ENCODE measurements at places on chromosomes 4 and X.

DNA sequence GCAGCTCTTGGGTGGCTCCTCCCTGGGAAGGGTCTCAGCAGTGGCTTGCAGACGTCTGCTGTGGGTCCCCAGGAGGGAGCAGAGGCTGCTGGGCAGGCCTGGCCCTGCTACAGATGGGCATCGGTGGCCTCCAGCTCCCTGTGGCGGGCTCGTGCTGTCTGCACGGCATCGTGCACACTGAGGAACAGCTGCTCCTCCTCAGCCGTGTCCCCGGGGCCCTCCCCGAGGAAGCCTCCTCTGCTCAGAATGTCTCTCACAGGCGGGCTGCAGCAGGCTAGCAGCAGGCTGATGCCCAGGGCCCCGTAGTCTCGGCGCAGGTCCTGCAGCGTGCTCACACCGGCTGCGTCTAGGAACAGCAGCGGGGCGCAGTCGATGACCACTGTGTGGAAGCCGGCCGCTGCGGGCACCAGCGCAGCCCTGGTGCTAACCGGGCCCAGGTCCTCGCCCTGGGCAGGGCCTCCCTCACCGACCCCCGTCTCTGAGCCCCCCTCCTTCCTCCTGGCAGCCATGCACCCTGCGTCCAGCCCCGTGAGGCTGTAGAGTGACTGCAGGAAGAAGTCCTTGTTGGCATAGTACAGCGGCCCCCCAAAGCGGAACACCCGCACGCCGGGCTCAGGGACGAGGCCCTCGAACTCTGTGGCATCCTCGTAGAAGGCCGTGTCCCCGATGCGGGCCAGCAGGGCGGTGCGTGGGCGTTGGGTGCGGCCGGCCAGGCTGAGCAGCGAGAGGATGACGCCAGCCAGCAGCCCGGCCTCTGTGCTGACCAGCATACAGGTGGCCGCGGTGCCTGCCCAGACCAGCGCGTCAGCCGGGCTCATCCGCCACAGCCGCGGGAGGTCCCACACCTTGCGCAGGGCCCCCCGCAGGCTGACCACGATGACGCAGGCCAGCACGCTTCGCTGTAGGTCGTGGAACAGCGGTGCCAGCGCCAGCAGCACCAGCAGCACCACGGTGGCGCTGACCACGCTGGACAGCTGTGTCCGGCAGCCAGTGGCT, 2.2 kb downstream of the IDUA start:
- no peak for DNase-seq

DNA sequence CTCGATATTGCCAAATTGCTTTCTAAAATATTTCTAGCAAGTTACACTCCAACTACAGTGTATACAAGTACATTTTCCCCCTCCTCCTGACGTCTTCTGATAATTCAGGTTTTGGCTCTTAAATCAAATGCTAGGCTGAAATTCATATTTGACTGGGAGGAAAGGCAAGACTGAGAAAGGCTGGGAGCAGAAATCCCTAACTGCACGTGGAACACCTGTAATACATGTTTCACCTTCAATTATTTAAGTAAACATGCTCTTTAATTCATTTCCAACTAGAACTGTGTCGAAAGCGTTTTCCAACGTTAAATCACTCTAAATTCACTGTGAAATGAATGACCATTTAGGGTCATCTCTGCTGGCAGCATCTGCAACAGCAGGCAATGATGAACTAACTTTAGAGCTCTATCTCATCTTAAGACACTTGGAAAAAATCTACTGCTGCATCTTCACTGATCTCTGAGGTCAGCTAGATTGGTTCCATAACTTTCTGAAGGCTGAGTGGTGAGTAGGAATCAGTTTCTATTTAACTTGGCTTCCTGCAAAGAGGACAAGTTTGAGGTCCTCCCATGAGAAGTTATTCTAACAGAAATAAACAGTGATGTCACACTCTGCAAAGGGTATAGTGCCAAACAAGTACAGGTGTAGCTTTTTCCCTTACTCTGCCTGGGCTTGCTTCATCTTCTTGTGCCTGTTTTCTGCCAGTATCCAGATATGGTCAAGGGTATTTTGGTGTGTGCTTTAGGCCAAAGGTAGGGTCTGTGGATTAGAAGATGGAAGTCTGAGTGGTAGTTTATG, 144.3 kb upstream of the PAK3 start:
- DNase-seq, result no peak

DNA sequence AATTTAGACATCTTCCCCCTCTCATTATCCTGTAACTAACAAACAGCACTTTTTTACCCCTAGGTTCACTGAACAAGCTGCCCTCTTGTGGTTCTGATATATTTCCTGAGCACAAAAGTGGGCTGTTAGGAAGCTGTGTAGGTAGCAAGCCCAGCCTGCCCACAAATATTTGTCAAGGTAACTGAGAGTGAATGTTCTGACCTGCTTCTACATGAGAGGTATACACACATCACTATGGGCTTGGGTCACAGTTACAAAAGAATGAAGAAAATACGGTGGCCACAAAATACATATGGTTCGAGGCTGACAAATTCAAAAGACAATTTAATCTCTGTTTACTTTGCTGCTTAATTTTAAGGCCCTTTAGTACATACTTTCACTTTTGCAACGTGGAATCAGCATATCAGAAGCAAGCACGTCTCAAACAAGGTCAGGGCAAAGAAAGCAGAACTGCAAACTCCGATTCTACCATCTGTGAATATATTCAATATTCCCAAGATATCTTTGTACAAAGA, 78.7 kb downstream of the RBM47 start:
- DNase-seq, result no peak

DNA sequence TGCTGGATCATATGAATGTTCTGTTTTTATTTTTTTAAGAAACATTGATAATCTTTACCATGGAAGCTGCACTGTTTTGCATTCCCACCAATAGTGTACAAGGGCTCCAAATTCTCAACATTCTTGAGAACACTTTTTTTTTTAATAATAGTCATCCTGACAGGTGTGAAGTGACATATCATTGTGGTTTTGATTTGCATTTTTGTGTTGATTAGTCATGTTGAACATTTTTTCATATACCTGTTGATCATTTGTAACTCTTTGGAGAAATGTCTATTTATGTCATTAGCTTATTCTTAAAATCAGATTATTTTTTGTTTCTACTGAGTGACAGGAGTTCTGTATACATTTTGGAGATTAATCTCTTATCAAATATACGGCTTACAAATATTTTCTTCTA, 408.5 kb downstream of the GLUD2 start:
- no peak for DNase-seq

- no peak for DNase-seq
Observed at GRCh38 chrX:151773434-151773833, 38.9 kb downstream of the CNGA2 start.
